Femur (tissue), 1 donor: ENCODE measurements at places on chromosomes 11 and 22.

- DNase-seq = peak; percentile 2
These were observed 337.2 kb upstream of the B3GAT1 start for GRCh38 chr11:134749040-134749839.

DNA sequence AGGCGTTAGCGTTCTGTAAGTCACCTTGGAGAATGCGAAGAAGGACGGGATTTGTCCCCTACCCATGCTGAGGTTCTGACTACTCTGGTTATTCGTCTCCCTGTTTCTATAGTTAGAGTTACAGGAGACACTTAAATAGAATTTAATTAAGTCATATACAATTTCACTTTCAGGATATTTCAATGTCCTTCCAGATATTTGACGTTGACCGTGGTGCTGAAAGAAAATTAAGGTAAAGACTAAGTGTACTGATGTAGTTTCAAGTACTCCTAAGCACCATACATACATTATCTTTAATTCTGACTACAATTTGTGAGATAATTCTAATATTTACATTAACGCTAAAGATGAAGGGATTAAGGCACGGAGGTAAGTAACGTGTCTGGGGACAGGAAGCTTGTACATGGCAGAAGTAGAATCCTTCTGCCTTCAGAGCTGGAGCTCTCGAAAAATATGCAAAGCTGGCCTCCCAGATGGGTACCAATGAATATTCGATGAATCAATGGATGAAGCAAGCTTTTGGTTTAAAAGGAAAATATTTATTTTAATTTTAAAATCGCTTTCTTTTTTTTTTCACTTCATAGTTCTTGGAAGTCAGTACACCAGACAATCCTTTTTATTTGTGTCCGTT is 539 bp upstream of the SLC36A4 start:
- no peak for DNase-seq

DNA sequence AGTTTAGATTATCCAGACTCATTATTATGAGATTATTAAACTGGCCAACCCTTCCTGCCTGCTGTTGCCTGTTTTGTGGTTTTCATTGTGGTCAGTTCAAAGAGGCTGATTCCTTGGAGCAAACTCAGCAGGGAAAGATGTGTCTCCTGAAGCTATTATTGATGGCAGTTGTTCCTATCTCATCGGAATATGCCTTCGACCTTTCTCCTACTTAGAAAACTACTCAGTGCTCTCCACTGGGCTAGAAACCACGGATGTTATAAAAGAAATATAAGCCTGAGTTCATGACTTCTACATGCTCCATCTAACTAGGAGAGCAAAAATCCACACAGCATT is 80.2 kb upstream of the NAV2 start:
- DNase-seq = no peak

DNA sequence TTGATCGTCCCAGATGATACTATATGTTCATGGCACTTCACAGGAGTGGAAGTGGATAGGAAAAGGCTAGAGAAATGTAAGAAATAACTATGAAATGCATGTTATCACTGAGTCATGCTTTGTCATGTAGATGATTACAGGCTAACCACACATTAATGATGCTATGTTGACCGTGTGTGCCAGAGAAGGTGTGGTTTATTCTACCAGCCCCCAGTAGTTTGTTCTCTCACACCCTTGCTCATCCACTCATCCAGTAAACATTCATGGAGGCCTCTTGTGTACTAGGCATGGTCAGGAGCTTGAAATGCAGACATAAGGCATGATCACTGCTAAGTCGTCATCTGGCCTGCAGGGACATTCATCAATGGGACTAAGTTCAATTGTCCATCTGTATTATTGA is 153.0 kb upstream of the PITPNB start:
- no peak for DNase-seq

DNA sequence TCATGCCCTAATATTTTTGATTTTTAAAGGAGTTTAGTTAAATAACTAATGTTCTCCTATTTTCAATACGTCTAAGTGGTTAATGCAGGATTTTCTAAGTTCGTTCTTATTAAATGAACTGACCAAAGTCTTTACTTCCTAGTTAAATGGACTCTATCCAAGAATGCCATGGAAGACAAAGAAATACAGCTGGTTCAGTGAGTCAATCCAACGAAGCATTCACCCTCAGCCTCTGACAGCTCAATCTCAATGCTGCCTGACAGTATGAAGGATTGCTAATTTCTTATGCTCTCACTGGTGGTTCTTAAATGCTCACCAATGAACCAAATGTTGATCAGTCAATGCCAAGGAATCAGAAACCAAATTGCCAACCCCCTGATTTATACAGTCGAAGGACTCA is 219.4 kb downstream of the CADM1 start:
- DNase-seq = no peak

GRCh38 chr22:24567668-24568067 is 11.9 kb downstream of the SNRPD3 start:
- DNase-seq = no peak

GRCh38 chr11:91394727-91395414 is 829.7 kb upstream of the FAT3 start:
- DNase-seq = peak; percentile 24

GRCh38 chr22:22929381-22930221 is 42.0 kb downstream of the IGLL5 start:
- no peak for DNase-seq

DNA sequence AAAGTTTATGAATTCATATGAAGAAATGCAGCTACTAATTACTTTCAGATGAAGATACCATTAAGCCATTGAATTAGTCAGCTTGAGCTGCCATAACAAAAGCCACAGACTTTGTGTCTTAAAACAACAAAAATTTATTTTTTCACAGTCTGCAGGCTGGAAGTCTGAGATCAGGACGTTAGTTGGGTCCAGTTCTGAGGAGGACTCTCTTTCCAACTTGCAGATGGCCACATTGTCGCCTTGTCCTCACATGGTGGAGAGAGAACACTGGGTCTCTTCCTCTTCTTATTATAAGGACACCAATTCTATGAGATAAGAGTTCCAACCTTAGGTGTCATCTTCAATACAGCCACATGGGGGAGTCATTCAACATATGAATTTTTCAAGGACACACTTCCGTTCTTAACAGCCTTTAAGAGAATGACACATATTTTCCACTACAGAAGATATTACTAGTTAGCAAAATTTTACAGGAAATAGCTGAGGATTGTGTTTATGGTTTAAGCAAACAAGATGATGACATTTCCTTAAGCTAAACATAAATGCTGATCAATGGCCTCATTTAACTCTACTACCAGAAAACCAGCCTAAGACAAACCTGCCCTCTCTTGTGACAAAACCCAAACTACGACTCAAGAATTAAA is 56.0 kb downstream of the DCUN1D5 start:
- no peak for DNase-seq

DNA sequence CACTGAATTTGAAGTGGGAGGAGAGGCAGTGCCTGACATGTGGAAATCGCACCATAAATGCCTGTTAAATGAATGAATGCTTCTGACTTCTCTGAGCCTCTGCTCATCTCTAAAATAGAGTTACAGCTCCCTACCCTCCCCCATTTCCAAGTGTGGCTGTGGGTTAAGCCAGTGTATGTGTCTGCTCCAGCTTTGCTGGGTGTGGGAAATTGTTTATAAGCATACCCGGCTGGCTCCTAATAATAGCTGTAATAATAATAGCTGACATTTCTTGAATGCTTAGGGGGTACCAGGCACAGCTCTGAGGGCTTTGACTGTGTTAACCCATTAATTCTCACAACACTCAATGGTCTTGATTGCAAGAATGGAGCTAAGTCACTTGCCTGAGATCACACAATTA is 7.0 kb upstream of the FCHSD2 start:
- DNase-seq = no peak

DNA sequence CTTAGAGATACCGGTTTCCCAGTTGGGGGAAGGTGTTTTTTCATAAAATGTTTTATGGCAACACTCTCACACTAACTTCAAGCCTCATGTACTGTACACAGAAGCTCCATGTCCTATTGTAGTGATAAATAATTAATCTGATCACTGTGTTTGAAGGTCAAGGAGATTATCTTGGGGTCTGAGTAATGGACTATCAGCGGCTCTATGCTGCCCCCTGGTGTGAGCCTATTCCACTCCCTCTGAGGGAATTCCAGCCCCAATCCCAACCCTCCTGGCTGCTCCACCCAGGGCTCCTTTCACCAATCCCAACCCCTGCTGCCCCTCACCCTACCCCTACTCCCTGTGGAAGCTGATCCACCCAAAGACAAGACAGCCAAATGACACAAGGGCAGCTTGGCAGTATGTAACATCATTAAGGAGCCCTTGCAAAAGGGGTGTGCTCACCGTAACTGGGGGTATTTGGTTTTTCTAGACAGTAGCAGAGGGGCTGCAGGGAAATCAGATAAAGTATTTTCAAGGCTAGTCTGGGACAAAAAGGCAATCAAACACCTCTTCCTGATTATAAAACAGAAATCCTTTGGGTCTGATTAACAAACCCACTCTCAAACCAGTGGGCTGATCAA is 22.3 kb downstream of the HPS4 start:
- peak; percentile 60 for DNase-seq

DNA sequence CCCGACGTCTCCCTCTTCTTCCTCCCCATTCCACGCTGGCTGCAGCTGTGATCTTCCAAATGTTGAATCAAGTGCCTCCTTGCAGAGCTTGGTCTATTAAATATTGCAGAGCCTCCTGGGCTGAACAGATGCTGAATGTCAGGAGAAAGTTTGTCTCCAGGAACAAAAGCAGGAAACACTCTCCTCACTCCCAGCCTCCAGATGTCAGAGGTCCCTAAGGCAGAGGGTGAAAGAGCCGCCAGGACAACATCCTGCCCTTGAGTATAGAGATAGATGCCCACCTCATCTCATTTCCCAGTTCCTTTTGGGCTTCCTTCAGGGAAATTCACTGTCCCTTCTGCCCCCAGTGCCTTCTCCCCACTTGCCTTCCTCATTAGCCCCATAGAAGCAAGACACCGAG is 40.8 kb upstream of the IGSF9B start:
- no peak for DNase-seq

- no peak for DNase-seq
These were observed 46.4 kb upstream of the SHANK2 start for GRCh38 chr11:71298761-71299181.

DNA sequence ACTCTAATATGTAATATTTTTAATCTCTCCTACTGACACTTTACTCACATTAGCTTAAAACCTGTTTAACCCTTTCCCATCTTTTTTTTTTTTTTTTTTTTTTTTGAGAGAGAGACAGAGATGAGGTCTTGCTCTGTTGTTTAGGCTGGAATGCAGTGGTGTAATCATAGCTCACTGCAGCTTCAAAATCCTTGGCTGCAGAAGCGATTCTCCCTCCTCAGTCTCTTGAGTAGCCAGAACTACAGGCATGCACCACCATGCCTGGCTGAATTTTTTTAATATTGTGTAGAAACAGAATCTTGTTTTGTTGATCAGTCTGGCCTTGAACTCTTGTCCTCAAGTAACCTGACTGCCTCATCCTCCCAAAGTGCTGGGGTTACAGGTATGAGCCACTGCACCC is 37.3 kb downstream of the PAMR1 start:
- DNase-seq = no peak

DNA sequence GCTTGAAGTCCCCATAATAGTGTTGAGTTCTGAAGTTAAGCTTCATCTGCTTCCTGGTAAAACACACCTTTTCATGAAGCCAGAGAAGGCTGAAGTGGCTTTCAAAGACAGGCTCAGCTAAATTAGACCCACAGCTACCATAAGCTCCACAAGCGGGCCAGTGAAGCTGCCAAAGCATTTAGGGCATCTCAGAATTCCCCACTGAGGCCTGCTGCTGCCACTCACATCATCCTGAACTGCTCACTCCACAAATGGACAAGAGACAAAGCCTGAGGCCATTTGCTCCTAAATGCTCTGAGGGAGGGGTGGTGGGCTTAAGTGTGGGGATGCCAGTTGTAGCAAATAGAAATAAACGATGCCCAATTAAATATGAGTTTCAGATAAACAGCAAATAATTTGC is 14.6 kb downstream of the CCDC83 start:
- peak; percentile 40 for DNase-seq

DNA sequence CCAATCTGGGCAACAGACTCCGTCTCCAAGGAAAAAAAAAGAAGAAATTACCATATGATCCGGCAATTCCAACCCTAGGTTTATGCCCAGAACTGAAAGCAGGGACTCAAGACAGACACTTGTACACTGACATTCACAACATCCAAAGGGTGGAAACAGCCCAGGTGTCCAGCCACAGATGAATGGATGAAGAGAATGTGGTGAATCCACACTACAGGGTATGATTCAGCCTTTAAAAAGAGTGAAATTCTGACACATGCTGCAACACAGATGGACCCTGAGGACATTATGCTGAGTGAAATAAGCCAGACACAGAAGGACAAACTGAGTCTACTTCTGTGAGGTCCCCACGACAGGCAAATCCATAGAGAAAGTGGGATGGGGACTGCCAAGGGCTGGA is 43.9 kb downstream of the SGSM3 start:
- no peak for DNase-seq

DNA sequence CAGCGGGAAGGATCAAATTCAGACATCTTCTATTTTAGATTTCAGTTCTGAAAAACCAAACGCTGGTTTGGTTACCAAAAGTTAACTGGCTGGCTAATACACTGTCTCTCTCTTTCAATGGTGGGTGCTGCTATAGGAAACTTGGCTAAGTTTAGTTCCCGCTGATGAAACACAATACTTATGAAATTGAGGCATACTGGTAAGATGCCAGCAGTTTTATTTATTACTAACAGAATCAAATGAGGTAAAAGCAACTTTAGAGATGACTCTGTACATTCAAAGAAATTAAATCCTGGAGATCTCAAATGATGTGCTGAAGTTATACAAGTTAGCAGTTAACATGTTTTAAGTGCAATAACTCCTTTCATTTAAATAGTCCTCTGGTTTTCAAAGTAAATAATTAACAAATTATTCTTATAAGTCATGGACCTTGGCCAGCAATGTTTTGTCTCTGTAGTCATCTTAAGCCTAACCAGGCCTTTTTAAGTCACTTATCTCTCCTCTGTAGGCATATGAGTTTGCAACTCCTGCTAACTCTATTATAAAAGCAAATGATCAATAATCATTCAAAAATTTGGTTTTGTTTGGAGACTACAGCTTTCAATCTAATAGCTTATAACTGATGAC is 54.8 kb downstream of the PAK1 start:
- no peak for DNase-seq

GRCh38 chr11:45881708-45882368 is 3.6 kb upstream of the MAPK8IP1 start:
- DNase-seq = no peak

- DNase-seq = no peak
These were observed 4.3 kb downstream of the LARGE2 start for GRCh38 chr11:45926536-45927331.

GRCh38 chr11:63557570-63557969 is 5.6 kb downstream of the PLAAT2 start:
- DNase-seq = no peak

- DNase-seq = no peak
These were observed 470.5 kb downstream of the MIAT start for GRCh38 chr22:27127911-27128310.

DNA sequence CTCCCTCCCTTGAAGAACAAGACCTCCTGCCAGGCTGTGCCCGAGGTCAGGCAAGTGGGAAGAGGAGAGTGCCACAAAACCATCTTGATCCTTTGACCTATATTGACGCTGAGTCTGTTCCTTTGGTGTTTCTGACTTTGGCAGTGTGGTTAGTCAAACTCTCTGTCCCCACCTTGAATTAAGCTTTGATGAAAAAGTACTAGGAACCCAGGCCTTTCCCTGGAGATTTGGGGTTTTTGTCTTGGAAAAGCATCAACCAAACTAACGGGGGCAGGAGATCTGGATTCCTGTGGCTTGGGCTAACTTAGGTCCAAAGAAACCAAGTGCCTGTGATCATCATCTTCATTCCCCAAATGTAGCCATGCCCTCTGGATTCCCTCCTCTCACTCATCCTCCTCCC is 40.4 kb downstream of the ARFGAP2 start:
- DNase-seq = no peak
